ENCODE measurements at places on chromosomes 13 and 19. TPM values are rescaled to one million over a fixed set of nuclear protein-coding genes. Genes with fewer than 3 reads are reported as not detected.

OSCAR gene
- not detected for total RNA-seq

GRCh38 chr13:23267571-23267970, 86.8 kb downstream of the SGCG start:
- DNase-seq, result no peak

PCDH20 gene
- total RNA-seq, result not detected

DNA sequence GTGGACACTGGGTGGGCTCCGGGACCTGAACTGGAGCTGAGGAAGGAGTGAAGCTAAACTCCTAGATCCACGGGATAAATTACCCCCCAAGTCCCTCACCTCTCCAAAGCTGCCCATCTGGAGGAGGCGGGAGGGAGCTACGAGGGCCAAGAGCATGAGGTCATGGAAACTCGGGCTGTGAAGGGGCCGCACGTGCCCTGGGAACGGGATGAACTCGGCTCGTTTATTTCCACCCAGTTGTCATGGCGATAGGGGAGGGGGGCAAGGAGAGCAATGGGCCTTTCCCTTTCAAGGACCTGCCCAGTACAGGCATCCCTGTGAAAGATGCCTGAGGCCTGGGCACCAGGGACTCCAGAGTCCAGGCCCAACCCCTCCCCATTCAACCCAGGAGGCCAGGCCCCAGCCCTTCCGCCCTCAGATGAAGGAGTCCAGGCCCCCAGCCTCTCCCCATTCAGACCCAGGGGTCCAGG, 3.8 kb downstream of the PPP1R12C start:
- DNase-seq, result no peak

C1QTNF9 gene
- 0.20 TPM for total RNA-seq

KLK11 gene
- total RNA-seq, result not detected

DNA sequence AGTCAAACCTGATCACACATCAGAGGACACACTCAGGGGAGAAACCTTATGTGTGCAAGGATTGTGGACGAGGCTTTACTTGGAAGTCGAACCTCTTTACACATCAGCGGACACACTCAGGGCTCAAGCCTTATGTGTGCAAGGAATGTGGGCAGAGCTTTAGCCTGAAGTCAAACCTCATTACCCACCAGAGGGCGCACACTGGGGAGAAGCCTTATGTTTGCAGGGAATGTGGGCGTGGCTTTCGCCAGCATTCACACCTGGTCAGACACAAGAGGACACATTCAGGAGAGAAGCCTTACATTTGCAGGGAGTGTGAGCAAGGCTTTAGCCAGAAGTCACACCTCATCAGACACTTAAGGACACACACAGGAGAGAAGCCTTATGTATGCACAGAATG, 8.2 kb upstream of the ZNF527 start:
- DNase-seq, result no peak

CEACAM8 gene
- not detected for total RNA-seq

- DNase-seq, result no peak
These were observed 487.8 kb downstream of the DACH1 start for GRCh38 chr13:71378961-71379905.

DNA sequence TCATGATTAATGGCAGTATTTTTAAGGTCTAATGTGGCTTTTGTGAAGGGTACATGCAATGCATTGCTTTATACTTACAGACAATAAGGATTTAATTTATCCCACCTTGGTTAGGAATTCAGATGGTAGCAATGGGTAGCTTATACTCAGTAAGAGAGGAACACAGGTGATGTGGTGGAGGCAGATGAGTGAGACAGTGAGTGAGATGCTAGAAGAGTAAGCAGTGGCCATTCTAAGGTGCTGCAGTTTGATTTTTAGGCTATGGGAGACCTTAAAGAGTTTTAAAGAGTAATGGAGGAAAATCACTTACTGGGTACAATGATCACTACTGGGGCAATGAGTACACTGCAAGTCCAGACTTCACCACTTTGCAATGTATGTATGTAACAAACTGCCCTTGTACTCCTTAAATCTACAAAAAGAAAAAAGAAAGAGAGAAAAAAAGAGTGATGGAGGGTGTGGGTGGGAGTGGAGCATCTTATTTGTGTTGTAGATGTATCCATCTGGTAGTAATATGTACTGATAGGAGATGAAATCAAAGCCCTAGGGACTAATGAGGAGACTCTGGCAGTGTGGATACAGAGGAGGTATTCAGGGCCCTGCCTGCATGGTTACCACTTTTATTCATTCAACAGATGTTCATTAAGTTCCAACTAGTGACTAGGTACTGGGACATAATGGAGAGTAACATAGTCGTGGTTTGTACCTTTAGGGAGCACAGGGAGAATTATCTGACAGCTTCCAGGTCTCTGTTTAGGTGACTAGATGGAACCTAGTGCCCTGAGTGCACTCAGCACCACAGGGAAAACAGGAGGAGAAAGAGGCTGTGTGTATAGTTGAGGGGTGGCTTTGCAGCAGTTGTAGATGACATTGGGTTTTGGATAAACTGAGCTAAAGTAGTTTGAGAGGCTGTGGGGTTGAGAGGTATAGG, 99.0 kb downstream of the GPC6 start:
- no peak for DNase-seq

GIPR gene
- total RNA-seq, result 9.3 TPM

LILRB3 gene
- 4.1 TPM for total RNA-seq

C1QTNF9B gene
- not detected for total RNA-seq

GRCh38 chr19:45531349-45531748, 24.1 kb downstream of the VASP start:
- no peak for DNase-seq

Data from CD4-positive, CD25-positive, alpha-beta regulatory T cell (primary cell).